Naive thymus-derived CD4-positive, alpha-beta T cell (primary cell): ENCODE measurements at places on chromosomes 7 and 10. TPM values are rescaled to one million over a fixed set of nuclear protein-coding genes. Genes with fewer than 3 reads are reported as not detected.
A peak's percentile ranks its signal among the peaks of the same experiment; 100 is the strongest.

The DKK1 gene
- total RNA-seq, result not detected

The PTF1A gene
- not detected for total RNA-seq

The SPDYE6 gene
- 0.51 TPM for total RNA-seq

The GCK gene
- total RNA-seq, result 0.29 TPM

The MORN4 gene
- total RNA-seq, result 2.5 TPM

The DYDC1 gene
- not detected for total RNA-seq

The ASB4 gene
- not detected for total RNA-seq

The SLC29A3 gene
- 5.1 TPM for total RNA-seq

The C10orf67 gene
- total RNA-seq, result 0.08 TPM in 1 of 2 replicates, not detected in the other

GRCh38 chr7:148905093-148905666, 21.1 kb upstream of the EZH2 start:
- DNase-seq, result no peak
- no peak overlapping the region for H3K4me3 ChIP-seq
- no peaks in the 10 kb centered on the region for H3K36me3 ChIP-seq
- no peaks in the 10 kb centered on the region for H3K27me3 ChIP-seq
- no peak overlapping the region for H3K27ac ChIP-seq

DNA sequence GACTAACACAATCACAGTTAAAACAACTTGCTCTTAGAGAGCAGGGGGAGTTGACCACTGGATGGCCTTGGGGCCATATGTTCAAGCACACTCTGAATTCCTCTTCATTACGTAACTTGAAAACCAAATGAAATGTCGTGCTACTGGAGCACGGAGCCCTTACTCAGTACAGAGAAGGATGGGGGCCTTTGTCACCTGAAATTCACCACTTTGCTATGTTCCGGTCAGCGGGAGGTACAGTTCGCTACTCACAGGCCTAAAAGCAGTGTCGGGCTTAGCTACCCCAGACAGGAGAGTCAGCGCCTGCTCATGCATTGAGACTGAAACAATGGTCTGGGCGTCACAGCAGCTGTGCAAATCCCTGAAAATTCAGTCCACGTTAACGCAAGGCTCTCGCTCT, 39.6 kb downstream of the GLI3 start:
- H3K36me3 ChIP-seq, result no peaks in the 10 kb centered on the region
- no peak overlapping the region for H3K27ac ChIP-seq
- no peak for DNase-seq
- no peaks in the 10 kb centered on the region for H3K27me3 ChIP-seq

GRCh38 chr10:32377458-32378259, 30.7 kb upstream of the EPC1 start:
- DNase-seq, result peak; percentile 75
- H3K4me1 ChIP-seq, result peaks cover 11% of the 10 kb centered on the region
- H3K27me3 ChIP-seq, result no peaks in the 10 kb centered on the region
- H3K27ac ChIP-seq, result peak overlapping the region; percentile 91
- H3K36me3 ChIP-seq, result no peaks in the 10 kb centered on the region

DNA sequence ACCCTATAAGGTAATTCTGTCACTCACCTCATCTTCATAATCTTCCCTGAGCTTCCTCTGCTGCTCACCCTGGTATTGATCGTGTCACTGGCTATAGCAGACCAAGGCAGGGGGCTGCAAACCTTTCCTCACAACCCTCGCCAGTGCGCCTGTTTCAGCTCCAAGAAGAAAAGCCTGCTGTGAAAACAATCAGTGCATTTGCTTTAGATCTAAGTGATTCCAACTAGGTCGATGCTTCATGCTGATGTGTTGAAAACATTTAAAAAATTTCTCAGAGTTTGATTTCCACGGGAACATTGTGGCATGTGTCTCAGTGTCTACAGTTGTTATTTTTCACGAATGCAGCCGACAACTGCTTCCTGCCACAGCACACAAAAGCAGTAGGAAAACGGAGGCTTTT, 27.3 kb downstream of the POU6F2 start:
- no peaks in the 10 kb centered on the region for H3K4me1 ChIP-seq
- DNase-seq, result no peak
- H3K27me3 ChIP-seq, result no peaks in the 10 kb centered on the region
- no peak overlapping the region for H3K27ac ChIP-seq

GRCh38 chr10:128060341-128061250, 65.6 kb downstream of the MKI67 start:
- no peak for DNase-seq
- H3K27ac ChIP-seq, result no peak overlapping the region
- no peaks in the 10 kb centered on the region for H3K36me3 ChIP-seq
- no peak overlapping the region for H3K4me3 ChIP-seq

DNA sequence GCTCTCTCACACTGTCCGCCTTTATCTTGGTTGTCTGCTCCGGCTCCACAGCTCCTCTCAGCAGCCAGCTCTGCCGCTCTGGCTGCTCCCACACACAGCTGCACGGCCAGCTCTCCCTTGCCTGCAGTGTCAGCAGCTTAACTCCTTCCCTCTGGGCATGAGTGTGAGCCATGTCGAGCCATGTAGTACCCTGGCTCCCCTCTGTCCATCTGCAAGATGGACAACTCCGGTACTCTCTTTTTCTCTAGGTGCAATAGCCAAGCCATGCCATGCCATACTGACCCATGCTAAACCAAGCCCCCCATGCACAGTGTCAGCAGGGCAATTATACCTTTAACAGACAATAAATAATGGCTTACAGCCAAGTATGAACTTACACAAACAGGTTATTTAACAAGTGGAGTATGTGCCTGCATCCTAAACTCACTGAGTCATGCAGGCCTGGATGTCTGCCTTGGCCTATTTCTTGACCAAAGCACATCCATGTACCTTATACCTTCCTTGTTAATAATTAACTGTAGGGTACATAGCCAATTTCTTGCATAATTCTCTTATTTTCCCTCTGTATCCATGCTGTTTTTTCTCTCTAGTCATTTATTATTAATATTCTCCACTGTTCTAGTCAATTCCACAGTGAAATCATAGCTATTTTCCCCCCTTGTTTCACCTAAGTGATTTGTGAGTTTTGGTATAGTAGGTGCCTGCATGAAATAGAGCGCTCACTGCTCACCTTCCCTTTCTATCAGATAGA, 170.9 kb downstream of the CDK14 start:
- DNase-seq, result no peak
- no peaks in the 10 kb centered on the region for H3K4me1 ChIP-seq
- no peaks in the 10 kb centered on the region for H3K36me3 ChIP-seq
- no peak overlapping the region for H3K27ac ChIP-seq
- H3K27me3 ChIP-seq, result no peaks in the 10 kb centered on the region

- peaks cover 4% of the 10 kb centered on the region for H3K4me1 ChIP-seq
- no peak overlapping the region for H3K4me3 ChIP-seq
- no peaks in the 10 kb centered on the region for H3K36me3 ChIP-seq
Observed at GRCh38 chr7:26180792-26181198, 19.8 kb downstream of the HNRNPA2B1 start.

DNA sequence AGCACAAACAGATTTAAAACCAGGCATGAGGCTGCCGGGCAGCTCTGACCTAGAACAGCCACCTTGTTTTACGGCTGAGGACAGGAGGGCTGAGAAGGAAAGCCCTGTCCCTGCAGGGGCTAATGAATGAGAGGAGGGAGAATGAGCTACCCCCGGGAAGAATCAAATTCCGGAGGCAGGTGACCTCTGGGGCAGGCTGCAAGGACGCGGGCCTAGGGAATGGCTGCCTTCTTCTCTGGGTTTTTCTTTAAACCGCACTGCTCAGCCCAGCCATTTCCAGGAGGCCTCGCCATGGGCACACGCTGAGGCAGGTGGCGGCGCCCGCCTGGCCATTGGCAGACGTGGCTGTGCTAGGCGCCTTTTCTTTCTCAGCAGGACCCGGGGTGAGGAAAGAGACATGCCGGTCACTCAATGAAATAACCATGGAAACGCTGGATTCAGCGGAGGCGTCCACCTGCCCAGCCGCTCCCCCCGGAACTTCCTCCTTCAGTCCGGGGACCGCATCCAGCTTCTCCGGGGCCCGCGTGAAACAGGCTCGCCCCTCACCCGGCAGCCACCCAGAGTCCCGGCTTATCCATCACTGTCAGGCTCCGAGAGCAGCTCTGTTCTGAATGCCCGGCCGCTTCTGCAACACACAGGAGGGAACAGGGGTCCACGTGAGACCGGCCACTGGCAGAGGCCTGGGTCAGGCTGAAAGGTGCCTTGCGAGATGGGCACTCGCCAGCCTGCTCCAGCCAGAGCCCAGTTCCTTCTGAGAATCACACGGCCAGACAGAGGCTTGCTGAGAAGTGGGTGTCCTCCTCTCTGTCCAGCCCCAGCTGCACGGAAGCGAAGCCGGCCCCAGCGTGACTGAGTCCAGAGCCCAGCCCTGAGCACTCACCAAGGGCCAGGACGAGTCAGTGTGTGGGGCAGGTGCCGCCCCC, 82.1 kb downstream of the PDGFA start:
- H3K4me1 ChIP-seq, result no peaks in the 10 kb centered on the region
- no peak overlapping the region for H3K27ac ChIP-seq
- no peaks in the 10 kb centered on the region for H3K27me3 ChIP-seq

- no peaks in the 10 kb centered on the region for H3K27me3 ChIP-seq
- no peaks in the 10 kb centered on the region for H3K36me3 ChIP-seq
- H3K4me3 ChIP-seq, result no peak overlapping the region
- no peak overlapping the region for H3K27ac ChIP-seq
- DNase-seq, result no peak
Observed at GRCh38 chr7:33578881-33579672, 326.3 kb upstream of the BMPER start.

DNA sequence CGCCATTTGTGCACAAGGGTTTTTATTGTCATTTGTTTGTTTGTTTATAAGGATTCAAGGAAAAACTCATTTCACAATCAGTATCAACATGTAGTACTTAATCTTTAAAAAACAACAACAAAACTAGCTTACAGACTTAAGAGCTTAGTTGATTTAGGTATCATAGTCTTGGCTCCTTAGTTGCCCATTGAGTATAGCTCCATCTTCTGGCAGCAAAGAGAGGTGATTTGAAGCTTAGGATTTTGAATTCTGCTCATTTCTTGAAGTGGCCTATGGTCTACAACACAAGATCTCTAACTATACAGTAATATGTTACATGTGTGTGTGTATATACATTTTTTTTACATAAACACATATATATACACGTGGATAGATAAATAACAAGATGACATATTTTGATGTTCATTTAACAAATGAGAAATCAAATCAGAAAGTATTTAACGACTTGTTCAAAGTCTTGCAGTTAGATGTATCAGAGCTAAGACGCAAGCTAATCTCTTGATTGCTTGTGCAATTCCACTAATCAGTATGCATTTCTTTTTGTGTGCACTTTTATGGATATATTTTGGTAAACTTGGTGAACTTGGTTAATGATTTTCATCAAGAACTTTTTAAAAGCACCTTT, 307.3 kb downstream of the CAMK1D start:
- peak; percentile 64 for DNase-seq
- H3K4me3 ChIP-seq, result no peak overlapping the region
- no peaks in the 10 kb centered on the region for H3K27me3 ChIP-seq
- H3K27ac ChIP-seq, result no peak overlapping the region

GRCh38 chr10:103513380-103514060, 20.0 kb downstream of the NEURL1 start:
- DNase-seq, result no peak
- H3K27ac ChIP-seq, result no peak overlapping the region
- no peaks in the 10 kb centered on the region for H3K27me3 ChIP-seq

DNA sequence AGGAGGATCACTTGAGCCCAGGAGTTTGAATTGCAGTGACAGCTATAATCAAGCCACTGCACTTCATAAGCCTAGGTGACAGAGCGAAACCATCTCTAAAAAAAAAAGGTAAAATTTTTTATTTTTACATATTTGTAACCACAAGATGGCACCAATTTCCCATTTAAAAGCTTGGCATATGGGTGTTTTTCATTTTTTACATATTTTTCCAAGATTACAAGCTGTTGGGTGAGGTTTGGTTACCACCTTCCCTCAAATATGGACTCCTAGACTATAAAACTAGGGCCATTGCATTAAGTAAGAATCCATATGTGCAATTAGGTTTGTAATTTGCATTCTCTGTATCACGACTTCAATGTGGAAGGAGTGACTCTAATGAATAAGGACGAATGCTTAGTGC, 129.3 kb upstream of the ACBD5 start:
- no peaks in the 10 kb centered on the region for H3K36me3 ChIP-seq
- no peak for DNase-seq
- no peak overlapping the region for H3K27ac ChIP-seq
- H3K27me3 ChIP-seq, result no peaks in the 10 kb centered on the region
- no peaks in the 10 kb centered on the region for H3K4me1 ChIP-seq
- no peak overlapping the region for H3K4me3 ChIP-seq

- no peaks in the 10 kb centered on the region for H3K4me1 ChIP-seq
- H3K27me3 ChIP-seq, result peaks cover 3% of the 10 kb centered on the region
- no peak overlapping the region for H3K4me3 ChIP-seq
- no peak overlapping the region for H3K27ac ChIP-seq
- H3K36me3 ChIP-seq, result no peaks in the 10 kb centered on the region
Observed at GRCh38 chr10:92787557-92788152, 60.7 kb upstream of the EXOC6 start.

DNA sequence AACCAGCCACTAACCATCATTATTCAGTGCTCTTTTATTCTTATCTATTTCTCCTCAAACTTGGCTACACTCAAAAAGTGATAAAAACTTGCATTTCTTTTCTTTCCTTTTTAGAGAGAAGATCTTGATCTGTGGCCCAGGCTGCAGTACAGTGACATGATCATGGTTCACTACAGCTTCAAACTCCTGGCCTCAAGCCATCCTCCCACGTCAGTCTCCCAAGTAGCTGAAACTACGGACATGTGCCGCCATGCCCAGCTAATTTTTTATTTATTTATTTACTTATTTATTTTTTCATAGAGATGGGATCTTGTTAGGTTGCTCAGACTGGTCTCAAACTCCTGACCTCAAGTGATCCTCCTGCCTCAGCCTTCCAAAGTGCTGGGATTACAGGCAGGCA, 24.6 kb upstream of the TMEM248 start:
- H3K4me3 ChIP-seq, result no peak overlapping the region
- peaks cover 4% of the 10 kb centered on the region for H3K36me3 ChIP-seq
- H3K4me1 ChIP-seq, result no peaks in the 10 kb centered on the region

- no peaks in the 10 kb centered on the region for H3K36me3 ChIP-seq
- H3K27me3 ChIP-seq, result no peaks in the 10 kb centered on the region
- H3K27ac ChIP-seq, result peak overlapping the region; percentile 94
Observed at GRCh38 chr10:114526126-114526503, 121.8 kb upstream of the AFAP1L2 start.

DNA sequence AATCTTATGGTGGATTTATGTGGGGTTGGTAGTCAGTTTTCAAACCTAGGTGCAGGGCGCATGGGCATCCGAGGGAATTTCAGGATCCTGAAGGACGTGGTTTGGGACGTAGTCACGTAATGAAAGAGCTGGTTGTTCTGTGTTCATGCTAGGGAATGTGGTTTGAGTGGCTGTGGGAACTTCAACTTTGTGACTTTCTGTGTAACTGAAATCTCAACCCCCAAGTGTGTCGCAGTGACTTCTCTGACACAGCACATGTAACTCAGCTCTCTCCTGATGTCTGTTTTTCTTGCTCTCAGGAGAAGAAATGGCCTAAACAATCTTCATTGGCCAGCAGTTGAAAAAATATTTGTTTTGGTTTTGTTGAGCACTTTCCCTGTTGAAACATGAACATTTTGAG, 199.0 kb downstream of the PTEN start:
- no peaks in the 10 kb centered on the region for H3K36me3 ChIP-seq
- H3K27me3 ChIP-seq, result no peaks in the 10 kb centered on the region

GRCh38 chr10:125003901-125004467, 62.1 kb downstream of the ZRANB1 start:
- no peaks in the 10 kb centered on the region for H3K27me3 ChIP-seq
- no peak for DNase-seq
- H3K27ac ChIP-seq, result no peak overlapping the region
- no peaks in the 10 kb centered on the region for H3K4me1 ChIP-seq
- H3K4me3 ChIP-seq, result no peak overlapping the region
- H3K36me3 ChIP-seq, result no peaks in the 10 kb centered on the region

GRCh38 chr7:30403477-30403876, 75.1 kb downstream of the NOD1 start:
- H3K27ac ChIP-seq, result no peak overlapping the region
- no peaks in the 10 kb centered on the region for H3K36me3 ChIP-seq
- H3K27me3 ChIP-seq, result no peaks in the 10 kb centered on the region
- DNase-seq, result no peak
